ENCODE measurements at places on chromosomes 16 and 17.
A peak's percentile ranks its signal among the peaks of the same experiment; 100 is the strongest.

DNA sequence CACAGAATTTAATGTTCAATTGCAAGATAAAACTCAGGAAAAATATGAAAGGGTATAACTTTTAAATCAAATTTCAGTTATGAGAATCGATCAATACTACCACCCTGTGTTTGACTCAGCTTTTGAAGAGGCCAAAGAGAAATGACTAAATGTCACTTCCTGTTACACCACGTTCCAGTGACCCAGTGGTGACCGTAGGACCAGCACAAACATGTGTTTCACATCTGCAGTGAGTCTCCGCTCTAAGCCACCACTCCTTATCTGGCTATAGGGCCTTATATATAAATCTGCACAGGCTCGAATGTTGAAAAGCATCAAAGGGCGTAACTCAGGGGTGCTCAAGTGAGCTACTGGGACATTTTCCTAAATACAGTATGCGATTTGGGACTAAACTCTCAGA lies 36.1 kb downstream of the CYB5D2 start:
- no peak for DNase-seq

GRCh38 chr17:3710951-3711383 lies 12.7 kb upstream of the HASPIN start:
- DNase-seq, result peak; percentile 63

DNA sequence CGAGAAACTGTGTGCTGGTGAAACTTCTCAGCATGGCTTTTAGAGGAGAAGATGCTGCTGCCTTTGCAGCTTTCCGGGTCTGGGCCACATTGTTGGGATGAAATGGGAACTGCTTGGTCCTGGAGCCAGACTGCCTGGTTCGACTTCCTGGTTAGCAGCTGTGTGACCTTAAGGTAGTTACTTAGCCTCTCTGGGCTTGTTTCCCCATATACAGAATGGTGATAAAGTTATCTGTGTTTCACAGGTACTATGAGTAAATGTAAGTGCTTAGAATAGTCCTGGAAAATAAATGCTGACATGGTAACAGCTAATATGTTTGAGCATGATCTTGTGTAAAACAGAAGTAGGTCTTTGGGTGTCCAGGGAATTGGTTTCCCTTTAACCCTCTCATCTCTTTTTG lies 26.3 kb downstream of the AKAP1 start:
- DNase-seq, result no peak

GRCh38 chr16:50274326-50275097 lies 8.2 kb downstream of the ADCY7 start:
- DNase-seq, result no peak

DNA sequence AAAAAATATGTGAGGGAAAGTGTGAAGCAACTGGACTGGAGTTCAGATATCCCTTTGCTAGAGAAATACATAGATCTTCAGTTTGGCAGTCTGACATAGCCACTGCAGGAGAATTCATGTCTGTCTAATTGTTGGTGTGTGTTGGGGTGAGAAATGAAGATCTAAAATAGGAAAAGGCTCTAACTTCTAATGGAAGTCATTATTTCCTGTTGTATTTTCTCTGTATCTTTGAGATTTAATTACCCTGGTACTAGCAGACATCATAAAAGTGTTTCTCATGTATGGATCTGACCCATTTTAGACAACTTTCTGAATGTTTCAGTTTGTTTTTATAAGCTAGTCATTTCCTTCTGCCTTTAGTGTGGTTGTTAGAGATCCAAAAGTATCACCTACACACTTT lies 128.3 kb downstream of the NLK start:
- DNase-seq, result no peak

DNA sequence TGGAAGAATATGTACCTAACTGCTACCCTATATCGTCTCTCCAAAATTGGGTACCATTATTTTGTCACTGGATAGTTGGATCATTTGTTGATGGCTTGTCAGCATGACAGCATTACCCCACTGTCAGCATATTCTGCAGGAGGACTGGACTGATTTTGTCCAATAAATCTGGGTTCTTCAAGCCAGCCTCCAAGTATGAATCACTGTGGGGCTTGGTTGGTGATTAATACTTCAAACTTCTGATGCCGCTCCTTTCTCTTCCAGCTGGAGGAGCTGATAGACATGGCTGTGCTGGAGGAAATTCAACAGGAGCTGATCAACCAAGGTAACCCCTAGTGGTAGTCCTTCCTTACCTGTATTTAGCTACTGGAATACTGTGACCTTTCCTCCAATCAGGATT lies 2.5 kb downstream of the RPAIN start:
- peak; percentile 68 for DNase-seq

- no peak for DNase-seq
Measured at GRCh38 chr17:74862108-74862901, 2.6 kb upstream of the GRIN2C start.

- DNase-seq, result no peak
Measured at GRCh38 chr16:11340710-11341109, 4.5 kb upstream of the RMI2 start.

DNA sequence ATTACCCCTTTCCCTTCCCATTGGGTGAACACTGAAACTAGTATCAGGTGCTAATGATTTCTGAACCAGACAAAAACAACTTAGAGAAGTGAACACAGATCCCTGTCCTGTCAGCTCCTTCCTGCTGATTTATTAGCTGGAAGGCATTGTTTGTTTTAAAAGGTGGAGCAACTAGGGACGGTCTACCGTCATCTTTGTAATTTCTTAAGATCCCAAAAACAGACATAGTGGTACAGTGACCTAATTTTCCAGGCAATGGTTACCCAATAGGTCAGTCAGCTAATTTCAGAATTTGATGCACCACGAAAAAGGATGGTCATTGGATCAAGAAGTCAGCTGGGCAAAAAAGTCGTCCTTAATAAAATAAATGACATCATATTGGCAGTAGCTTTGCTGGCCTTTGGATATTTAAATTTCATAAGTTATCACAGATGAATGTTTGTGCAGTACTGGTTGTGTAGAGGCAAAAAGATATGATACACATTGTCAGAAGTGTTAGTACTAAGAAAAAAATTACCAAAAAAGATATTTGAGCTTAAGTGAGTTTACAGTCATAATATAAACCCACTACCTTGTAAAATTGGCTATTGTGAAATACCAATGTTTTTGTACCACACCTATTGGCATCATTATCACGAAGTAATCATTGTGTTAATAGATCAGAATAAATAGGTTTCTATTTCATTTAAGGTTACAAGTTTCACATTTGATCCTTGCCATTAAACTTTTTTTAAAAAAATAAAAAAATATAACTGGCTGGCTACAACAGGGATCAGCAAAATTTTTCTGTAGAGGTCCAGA lies 27.2 kb upstream of the KCNJ16 start:
- no peak for DNase-seq

- DNase-seq, result no peak
Measured at GRCh38 chr16:12025472-12025871, 48.9 kb downstream of the SNX29 start.

DNA sequence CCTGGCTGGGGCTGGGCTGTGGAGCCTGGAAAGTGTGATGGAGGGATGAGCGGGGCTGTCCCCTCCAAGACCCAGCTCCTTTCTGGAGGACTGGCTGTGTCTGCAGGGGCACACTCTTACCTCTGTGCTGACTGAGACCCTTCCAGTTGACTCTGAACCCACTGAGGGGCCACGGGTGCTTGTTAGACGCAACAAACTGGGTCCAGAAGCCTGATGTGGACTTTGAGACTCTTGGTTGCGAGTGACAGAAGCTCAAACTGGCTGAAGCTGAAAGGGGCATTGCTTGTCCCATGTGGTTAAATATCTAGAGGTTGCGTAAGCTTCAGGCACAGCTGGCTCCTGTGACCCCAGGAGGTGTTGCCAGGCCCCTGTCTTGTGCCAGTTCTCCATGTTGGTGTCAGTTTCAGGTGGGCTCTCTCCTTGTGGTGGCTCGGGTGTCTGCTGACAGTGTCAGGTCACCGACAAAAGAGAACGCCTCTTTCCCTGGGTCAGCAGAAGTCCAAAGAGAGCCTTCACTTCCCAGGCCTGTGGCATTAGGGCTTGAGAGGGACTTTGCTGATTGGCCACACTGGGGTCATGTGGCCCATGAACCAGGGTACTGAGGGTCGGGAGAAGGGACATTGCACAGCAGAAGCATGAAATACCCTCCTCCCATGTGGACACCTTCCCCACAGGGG lies 16.7 kb downstream of the ADCY7 start:
- DNase-seq, result no peak

GRCh38 chr17:69876757-69877156 lies 198.3 kb upstream of the KCNJ16 start:
- DNase-seq, result no peak

DNA sequence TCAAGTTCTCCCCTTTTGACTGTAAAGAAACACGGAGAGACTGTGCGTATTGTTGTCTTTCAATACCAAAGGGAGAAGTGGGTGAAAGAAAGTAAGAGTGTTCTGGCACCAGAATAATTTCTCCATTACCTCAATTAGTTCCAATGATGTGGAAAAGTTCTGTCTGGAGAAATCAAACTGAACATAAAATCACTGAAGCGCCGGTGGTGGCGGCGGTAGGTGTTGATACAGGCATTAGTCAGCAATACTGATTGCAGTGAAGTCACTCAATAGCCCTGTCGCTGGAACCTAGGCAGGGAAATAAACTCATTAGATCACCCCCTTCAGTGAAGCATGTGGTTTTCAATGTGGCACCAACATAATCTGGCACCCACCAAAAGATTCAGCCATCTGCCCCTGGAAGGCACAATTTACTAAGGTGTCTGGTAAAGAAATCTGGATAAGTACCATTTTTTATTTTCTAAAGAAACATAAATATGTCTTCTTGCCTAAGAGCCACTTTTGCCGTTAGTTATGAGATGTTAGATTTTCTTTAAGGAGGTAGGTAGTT lies 274.2 kb upstream of the SOX9 start:
- DNase-seq, result peak; percentile 29

- peak; percentile 26 for DNase-seq
Measured at GRCh38 chr16:31090540-31090939, 1.8 kb upstream of the PRSS53 start.

- no peak for DNase-seq
Measured at GRCh38 chr17:70295731-70296130, 126.4 kb downstream of the KCNJ2 start.

DNA sequence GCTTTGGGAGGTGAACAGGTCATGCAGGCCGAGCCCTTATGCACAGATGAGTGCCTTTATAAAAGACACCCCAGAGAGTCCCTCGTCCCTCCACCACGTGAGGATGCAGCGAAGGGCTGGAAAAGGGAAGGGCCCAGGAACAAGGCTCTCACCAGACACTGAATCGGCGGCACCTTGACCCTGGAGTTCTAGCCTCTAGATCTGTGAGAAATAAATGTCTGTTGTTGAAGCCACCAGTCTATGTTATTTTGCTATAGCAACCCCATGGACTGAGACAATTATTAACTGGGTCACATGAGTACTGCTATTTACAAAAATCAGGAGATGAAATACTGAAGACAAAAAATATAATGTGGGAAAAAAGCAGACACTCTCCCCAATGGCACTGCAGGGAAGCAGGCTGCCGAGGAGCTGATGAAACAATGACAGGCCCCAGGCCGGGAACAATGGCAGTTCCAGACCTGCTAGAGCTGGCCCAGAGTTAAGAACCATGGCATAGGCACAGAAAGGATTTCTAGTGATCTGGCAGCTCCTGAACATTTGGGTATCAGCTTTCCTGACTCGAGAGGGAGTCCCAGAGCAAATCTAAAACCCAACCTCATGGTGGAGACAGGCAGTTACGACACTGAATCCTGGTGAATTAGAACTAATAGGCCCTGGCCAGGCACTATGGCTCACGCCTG lies 17.8 kb upstream of the GGA2 start:
- no peak for DNase-seq

GRCh38 chr16:24013864-24014645 lies 178.3 kb downstream of the PRKCB start:
- no peak for DNase-seq

DNA sequence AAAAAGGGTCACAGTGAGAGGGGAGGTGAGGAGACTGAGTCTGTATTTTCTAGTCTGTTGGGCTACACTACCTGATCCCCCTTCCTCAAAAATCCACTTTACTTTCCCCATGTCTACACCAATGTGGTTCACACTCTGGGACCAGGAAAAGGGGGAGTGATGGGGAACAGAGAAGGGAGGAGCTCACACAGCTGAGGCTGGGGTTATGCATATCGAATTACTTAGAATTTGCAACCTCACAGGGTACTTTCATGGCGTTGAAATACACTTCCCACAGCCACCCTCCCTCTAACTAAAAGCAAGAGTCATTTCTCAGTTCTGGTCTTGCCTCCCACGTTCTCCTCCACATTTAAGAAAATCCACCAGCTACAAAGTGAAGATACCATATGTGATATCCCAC lies 14.1 kb downstream of the MAPT start:
- no peak for DNase-seq

DNA sequence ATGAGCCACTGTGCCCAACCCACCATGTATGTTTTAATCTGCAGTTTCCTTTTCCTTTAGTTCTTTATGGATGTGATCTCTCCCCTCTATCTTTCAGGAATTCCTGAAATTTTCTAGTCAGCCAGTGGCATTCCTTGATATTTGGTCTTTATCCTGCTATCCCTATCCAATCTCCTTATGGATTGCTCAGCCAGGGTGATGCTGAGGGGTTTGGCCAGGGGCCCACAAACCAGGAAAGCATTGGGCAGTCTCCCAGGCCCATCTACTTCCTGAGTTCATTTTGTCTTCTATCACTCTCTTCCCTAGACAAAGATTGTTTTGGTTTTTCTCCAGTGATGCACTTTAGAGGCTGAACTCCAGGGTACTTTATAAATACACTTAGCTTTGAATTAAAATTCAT lies 115.9 kb downstream of the KATNIP start:
- DNase-seq, result peak; percentile 26

DNA sequence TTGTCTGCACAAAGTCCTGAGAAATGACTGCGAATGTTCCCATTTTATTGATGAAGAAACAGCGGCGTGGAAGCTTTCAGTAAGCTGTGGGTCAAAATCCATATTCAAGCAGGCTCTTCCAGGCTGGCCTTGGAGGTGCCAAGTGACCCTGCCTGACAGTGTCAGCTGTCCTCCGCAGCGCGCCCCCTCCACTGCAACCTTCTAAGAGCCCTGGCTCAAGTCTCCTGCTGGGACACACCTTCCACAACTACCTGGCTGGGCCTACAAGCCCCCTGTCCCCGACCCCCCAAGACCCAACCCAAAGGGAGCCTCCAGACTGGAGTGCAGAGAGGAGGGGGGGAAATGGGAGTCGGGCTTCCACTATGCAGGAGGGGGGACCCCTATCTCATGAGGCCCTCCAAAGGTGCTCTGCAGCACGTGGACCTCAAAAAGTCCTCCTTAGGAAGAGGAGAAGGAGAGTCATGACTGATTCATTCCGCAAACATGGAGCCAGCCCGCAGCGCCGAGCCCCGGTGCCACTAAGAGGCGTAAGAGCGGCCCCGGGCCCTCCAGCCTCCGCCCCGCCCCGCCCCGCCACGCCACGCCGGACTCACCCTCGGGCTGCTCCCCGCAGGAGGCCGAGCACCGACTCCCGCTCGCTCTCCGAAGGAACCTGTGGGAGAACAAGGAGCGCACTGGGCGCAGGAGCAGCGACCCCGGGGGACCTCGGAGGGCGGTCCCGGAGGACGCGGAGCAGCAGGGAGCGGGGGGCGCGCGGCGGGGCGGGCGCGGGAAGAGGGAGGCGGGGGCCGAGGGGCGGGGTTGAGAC lies 574 bp downstream of the MPP3 start:
- peak; percentile 67 for DNase-seq

GRCh38 chr17:68541816-68542215 lies 29.6 kb downstream of the PRKAR1A start:
- no peak for DNase-seq

GRCh38 chr17:10119203-10120108 lies 79.0 kb downstream of the GAS7 start:
- no peak for DNase-seq

- DNase-seq, result no peak
Measured at GRCh38 chr17:51442088-51442865, 181.9 kb downstream of the UTP18 start.

Data from astrocyte (in vitro differentiated cells and primary cell).